ENCODE measurements at places on chromosomes 13 and 19. TPM values are rescaled to one million over a fixed set of nuclear protein-coding genes. Genes with fewer than 3 reads are reported as not detected.

The MAN2B1 gene
- total RNA-seq, result 111 TPM

The APOE gene
- total RNA-seq, result 96.1 TPM

The NLRP12 gene
- total RNA-seq, result 1.3 TPM

The KCTD4 gene
- 0.60 TPM for total RNA-seq

The CLDN10 gene
- 0.66 TPM for total RNA-seq
